ENCODE measurements at places on chromosomes 1 and 21.

- peak; percentile 53 for DNase-seq
These were observed 52.4 kb upstream of the CCDC190 start for GRCh38 chr1:162913345-162913744.

GRCh38 chr1:14939527-14940284, 213.8 kb upstream of the TMEM51 start:
- DNase-seq = no peak

DNA sequence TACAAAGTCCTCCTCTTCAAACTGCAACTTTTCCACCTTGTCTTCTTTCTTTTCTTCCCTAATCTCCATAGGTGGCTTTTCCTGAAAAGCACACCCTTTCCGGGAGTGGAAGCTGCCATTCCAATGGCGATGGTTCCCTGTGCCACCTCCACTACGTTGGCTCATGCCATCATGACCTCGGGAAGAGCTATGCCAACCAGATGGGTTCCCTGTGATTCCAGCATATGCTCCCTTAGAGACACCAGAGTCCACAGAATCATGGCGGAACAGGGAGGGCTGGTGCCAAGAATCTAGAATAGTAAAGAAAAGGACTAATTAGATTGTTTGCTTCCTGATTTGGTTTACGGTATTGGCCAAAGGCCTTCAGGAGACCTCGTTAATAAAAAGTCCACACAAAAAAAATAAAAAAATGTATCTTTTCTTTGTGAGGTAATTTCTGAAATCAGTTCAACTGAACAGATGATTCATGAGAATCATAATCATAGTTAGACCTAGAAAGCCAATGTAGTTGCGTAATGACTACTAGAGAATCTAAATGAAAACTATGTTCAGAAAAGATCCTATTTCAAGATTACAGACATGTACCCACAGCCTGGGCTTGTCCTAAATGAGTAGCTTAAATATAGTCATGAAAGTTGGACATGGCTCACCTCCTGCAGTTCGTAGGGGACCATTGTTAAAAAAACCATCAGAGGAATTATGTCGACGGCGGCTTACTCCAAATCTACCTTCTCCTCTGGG, 30.9 kb upstream of the CCDC17 start:
- DNase-seq = no peak

DNA sequence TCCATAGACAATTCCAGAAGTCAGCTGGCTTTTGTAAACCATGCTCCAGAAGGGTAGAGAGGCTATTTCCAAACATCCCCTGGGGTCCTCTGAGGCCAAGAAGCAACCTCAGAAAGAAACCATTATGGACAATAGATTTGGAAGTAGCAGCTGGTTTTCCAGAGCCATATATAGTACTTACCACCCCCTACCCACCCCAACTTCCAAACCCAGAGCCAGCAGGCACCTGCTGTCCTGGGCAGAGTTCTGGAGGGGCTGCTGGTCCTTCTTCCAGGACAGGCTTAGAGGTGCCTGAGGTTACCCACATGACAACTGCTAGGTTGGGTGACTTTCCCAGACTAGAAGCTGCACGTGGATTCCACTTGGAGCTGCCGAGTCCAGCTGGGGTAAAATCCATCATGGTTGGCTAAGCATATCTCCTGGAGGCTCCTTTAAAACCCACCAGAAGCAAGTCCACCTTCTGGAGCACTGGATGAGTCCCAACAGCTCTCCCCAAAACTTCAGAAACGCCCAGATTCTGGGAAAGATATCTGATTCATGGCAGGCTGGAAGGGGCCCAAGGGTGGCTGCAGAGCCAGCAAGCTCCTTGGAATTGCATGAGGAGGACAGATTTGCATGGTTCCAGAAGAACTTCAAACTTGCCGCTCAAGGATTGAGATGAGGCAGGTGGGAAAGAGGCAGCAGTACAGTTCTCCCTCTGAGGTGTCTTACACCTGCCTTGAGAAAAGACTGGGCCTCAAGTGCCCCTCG, 5.8 kb downstream of the MYCL start:
- DNase-seq = no peak

DNA sequence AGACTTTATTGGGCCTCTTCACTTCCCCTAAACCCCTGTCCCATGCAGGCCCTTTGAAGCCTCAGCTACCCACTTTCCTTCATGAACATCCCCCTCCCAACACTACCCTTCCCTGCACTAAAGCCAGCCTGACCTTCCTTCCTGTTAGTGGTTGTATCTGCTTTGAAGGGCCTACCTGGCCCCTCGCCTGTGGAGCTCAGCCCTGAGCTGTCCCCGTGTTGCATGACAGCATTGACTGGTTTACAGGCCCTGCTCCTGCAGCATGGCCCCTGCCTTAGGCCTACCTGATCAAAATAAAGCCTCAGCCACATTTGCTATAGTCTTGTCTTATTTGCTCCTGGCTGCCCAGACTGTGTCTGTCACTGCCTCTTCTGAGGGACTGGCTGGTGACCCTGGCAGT, 5.5 kb downstream of the GSTM4 start:
- DNase-seq = no peak

GRCh38 chr1:231124746-231125145, 37.1 kb upstream of the TRIM67 start:
- DNase-seq = no peak

- DNase-seq = no peak
These were observed 981 bp downstream of the CLDN14 start for GRCh38 chr21:36478941-36479340.

- DNase-seq = no peak
These were observed 10.2 kb downstream of the BMP8A start for GRCh38 chr1:39501666-39502065.

DNA sequence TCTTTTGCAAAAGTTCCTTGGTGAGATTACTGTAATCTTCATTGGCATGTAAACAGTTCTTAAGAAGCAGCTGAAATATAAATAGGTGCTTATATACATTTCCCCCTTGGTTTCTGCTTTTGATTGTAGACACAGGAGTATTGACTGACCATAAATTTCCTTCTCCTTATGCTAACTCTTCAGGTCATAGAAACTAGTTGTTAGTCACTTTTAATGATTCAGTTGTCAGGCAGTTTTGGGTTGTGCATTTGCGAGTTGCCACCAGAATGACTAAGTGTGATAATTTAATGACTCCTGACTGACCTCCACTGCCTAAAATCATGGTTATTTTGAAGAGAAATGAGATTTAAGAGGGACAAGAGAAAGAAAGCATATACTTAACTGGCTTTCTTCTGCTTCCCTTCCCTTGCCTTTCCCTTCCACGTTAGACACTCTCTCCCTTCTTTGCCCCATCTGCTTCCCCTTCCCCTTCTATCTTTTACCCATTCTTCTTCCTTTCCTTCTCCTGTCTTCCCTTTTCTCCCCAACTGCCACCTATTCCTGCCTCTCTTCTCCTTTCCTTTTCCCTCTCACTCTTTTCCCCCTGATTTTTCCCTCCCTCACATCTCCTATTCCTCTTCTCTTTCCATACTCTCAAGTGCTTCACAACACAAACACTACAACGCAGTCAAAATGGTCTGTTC, 12.3 kb downstream of the ZMPSTE24 start:
- no peak for DNase-seq

- no peak for DNase-seq
These were observed 49.9 kb downstream of the PRKCZ start for GRCh38 chr1:2099886-2100779.

DNA sequence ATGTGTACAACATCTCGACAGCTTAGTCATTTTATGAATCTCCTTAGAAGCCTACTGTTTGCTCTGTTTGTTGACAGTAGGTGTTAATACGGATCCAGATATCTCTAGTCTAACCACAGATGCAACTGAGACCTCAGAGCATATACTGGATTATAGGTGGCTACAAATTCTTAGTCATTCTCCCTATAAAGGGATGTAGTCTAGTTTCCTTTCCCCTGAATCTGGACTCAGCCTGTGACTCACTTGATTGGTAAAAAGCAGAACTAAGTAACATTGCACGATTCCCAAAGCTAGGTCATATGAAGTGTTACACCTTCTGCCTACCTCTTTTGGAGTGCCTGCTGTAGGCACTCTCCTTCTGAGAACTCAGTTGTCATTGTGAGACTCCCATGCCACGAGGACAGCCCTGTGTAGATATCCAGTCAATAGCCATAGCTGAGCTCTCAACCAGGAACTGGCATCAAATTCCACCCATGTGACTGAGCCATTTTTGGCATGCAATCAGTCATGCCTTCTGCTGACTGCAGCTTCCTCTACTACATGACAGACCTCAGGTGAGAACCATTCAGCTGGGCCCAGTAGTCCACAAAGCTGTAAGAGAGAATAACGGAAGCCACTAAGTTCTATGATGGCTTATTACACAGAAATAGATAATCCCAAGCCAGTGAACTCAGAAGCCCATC, 135.9 kb upstream of the CHRM3 start:
- DNase-seq = no peak

- DNase-seq = no peak
These were observed 322.4 kb upstream of the DEPDC1 start for GRCh38 chr1:68819190-68819829.

- no peak for DNase-seq
These were observed 85.7 kb downstream of the ITPKB start for GRCh38 chr1:226653311-226653921.

DNA sequence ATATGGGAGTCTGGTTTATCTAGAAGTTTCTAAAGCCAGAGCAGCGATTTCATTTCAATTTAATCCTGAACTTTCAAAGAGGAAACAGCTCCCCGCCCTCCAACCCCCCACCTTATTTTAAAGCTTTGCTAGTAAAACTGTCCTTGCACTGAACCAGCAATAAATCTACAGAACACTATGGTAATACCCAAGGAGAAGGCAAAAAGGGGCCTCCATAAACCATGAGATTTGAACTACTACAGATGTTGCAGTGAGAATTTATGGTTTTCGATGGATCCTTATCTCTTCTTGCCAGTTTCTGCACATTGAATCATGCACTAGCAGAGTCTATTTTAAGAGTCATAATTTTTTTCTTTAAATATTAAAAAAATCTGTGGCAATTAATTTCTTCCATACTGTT, 64.8 kb upstream of the BEND5 start:
- peak; percentile 77 for DNase-seq

GRCh38 chr1:117069220-117069844, 9.2 kb downstream of the TTF2 start:
- DNase-seq = no peak

- DNase-seq = no peak
These were observed 422.8 kb downstream of the CAMTA1 start for GRCh38 chr1:7207875-7208646.

- no peak for DNase-seq
These were observed 835 bp downstream of the LRRN2 start for GRCh38 chr1:204684571-204685235.

DNA sequence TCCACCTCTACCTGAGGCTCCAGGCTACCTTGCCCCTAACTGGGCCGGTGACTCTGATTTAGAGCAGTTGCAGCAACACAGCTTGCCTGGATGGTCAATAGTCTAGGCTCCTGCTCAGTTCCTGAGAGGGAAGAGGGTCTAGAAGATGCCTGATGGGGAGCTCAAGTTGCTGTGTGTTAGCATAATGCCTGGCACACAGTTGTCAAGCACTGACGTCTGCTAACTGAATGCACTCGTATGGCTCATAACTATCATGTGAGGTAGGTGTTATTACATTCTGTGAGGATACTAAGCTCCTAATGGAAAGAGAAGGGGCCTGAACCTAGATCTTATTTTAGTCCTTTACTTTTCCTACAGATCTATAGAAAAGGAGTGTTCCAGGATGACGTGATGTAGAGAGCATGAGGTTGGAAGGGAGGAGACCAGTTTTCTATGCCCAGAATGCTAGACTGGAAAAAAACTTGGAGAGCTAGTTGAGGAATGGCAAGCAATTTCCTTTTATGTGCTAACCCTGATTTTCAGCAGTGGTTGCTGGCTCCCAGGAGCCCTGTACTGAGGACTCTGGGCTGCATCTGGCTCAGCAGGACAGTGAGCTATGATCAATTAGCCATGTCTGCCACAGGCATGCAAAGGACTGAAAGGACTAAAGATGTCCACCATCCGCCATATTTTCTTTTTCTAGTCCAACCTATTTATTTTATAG, 30.0 kb downstream of the FAM78B start:
- no peak for DNase-seq

DNA sequence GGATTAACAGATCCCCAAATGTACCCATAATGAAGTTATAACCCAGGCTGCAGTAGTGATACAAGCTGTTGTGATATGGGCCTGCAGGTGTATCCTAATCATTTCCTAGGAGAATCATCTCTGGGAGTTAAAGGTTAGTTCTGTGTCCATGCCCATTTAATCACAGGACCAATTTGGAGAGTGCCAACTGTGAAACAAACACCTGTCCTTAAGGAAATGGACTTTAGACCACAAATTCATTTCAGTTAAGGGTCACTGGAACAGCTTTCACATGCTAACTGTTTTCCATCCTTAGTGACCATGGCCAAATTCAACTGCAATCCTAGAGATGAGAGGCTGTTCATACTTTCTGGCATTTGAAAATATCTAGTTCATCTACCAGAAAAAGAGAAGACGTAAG, 160.9 kb downstream of the GPATCH2 start:
- no peak for DNase-seq

GRCh38 chr1:206513312-206514111, 6.2 kb downstream of the RASSF5 start:
- peak; percentile 68 for DNase-seq

- DNase-seq = no peak
These were observed 18.7 kb upstream of the POFUT2 start for GRCh38 chr21:45306453-45306831.

DNA sequence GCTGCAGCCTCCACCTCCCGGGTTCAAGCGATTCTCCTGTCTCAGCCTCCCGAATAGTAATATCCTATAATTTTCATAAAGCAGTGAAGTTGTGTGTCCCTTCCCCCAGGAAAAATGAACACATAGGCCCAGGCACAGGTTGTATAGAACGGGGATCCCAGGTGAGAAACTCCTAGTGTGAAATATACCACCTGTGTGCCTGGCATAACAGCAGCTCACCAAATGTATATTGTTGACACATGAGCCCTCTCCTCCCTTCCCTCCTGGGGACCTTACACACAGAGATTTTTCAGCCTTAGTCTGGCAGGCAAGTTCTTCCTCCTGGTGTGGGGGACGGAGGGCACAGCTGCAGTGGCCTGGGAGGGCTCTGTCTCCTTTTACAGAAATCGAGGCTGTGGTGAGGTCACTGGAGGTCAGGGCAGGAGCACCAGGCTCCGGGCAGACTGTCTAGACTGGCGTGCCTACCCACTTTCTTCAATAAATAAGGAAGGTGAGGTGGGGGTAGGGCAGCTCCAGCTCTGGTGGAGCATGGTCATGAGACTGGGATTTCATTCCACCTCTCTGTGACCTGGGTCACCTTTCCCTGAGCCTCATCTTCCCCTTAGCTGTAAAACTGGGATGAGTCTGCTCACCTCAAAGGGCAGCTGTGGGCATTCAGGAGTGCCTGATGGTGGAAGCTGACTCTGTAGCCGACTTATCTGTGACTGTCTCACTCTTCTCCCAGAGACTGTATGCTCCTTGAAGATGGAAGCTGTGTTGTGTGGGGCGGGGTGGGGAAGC, 14.3 kb downstream of the RCC1 start:
- DNase-seq = no peak
